ENCODE measurements at places on chromosomes 7 and 10. TPM values are rescaled to one million over a fixed set of nuclear protein-coding genes. Genes with fewer than 3 reads are reported as not detected.

The PCDH15 gene
- total RNA-seq = not detected

The NPFFR1 gene
- not detected for total RNA-seq

The NPC1L1 gene
- not detected for total RNA-seq

The GHRHR gene
- not detected for total RNA-seq

The GDF10 gene
- not detected for total RNA-seq

The CRTAC1 gene
- 1.6 TPM for total RNA-seq

The PITRM1 gene
- total RNA-seq = 110 TPM

The WEE2 gene
- total RNA-seq = not detected

The PDZD8 gene
- total RNA-seq = 15.0 TPM

The CDNF gene
- total RNA-seq = 5.8 TPM

- no peak for DNase-seq
Measured at GRCh38 chr7:130154131-130154500, 51.1 kb downstream of the TMEM209 start.

DNA sequence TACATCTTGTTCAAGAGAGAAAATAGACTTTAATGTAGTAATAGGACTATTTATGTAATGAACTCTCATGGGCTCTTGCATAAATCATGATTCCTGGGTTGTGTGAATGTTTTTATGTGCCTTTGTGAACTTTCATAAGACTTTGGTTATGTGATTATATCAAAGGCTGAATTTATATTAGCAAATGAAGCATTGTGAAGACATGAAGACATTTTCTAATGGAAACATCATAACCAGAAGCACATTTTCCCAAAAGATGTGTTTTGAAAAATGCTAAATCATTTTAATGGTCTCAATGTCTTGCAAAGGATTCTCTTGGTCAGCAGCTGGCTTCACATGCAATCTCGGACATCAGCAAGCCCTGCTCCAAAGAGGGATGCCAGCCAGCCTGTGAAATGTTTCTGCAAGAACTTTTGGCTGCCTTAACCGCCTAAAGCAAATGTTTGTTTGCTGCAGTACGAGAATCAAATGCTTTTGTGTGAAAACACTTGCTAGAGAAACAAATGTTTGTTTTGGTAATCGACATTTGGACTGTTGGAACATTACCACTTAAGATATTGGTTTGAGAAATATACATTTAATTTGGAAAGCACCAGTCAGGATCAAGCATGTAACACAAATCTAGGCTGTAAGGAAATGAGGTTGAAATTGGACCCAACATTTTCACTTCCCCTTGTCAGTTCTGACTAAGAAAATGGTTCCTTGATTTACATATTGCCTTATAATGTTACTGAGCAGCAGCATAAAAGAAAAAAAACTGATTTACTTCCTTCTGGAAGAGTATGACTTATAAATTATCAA is 102.1 kb downstream of the RTKN2 start:
- no peak for DNase-seq

DNA sequence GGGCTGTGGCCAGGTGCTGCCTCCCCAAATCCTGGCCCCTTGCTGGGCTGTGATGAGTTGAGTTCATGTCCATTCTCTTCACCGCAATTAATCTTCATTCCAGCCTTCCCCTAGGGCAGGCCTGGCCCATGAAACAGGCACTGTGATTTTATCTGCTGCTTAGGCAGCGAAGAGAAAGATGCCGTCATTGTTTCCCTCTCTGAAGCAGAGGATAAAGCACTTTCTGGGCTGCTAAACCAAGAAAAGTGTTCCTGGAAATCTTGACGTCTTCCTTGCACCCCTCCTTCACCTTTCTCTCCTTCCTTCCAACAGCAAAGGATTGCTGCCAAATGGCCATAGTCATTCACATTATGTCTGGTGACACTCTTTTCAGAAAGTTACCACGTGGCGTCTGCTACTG is 265.9 kb downstream of the ZEB1 start:
- DNase-seq = no peak

- no peak for DNase-seq
Measured at GRCh38 chr10:47337310-47337709, 10.9 kb upstream of the RBP3 start.

- DNase-seq = no peak
Measured at GRCh38 chr10:48496831-48497779, 107.8 kb downstream of the ARHGAP22 start.

GRCh38 chr10:9229702-9230244 is 1175.3 kb downstream of the GATA3 start:
- no peak for DNase-seq

DNA sequence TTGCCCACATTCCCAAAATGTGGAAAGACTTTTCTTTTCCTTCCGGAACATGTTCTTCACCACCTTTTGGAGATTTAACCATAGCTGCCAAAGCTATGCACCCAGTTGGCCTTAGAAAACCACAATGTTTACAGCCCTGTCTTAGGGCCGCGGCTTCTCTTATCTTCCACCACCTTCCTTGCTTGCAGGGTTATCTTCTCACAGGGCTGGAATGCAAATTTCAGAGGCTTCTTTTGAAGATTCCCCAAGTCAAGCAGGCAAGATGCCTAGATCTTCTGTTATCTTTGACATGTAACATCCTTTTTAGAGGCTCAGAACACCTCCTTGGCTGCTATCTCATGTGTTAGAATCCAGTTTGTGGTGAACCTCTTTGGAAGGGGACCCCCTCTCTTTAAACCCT is 11.1 kb downstream of the KCTD7 start:
- DNase-seq = no peak

- DNase-seq = no peak
Measured at GRCh38 chr10:43816351-43817321, 168.0 kb upstream of the ZNF32 start.

DNA sequence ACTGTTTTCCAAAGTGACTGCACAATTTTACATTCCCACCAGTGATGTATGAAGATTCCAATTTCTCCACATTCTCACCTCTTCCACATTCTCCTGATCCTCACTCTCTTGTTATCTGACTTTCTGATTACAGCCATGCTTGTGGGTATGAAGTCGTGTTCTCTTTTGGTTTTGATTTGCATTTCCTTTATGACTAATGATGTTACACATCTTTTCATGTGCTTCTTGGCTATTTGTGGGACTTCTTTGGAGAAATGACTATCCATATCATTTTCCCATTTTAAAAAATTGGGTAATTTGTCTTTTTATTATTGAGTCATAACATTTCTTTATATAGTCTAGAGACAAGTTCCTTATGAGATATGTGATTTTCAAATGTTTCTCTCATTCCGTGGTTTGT is 10.5 kb upstream of the GIMAP8 start:
- DNase-seq = no peak

- no peak for DNase-seq
Measured at GRCh38 chr7:25095516-25096345, 29.3 kb downstream of the CYCS start.

- no peak for DNase-seq
Measured at GRCh38 chr7:126394406-126394805, 858.3 kb downstream of the GRM8 start.

DNA sequence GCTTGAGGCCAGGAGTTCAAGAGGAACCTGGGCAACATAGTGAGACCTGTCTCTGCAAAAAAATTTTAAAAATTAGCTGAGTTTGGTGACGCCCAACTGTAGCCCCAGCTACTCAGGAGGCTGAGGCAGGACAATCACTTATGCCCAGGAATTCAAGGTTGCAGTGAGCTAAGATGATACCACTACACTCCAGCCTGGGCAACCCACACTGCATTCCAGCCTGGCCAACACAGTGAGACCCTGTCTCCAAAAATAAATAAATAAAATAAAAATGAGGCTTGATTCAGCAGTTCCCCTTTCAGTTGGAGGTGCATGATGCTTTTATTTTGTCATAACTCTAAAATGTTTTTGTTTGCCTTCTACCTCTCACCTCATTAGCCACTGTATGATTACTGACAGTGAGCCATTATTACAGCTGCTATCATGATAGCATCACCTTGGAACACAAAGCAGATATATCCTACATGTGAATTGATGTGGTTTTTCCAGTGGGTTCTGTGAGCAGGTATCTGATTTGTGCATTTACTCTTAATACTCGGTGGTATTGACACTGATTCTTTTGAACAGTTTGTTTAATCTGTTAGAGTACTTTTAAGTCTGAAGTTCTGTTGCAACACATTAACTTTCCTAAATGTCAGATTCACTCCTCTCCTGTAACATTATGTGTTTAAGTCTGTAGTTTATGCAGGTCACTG is 49.1 kb downstream of the ARID5B start:
- no peak for DNase-seq

- no peak for DNase-seq
Measured at GRCh38 chr10:108785011-108785410, 1138.3 kb downstream of the XPNPEP1 start.

- no peak for DNase-seq
Measured at GRCh38 chr10:110423650-110424049, 74.1 kb upstream of the DUSP5 start.

DNA sequence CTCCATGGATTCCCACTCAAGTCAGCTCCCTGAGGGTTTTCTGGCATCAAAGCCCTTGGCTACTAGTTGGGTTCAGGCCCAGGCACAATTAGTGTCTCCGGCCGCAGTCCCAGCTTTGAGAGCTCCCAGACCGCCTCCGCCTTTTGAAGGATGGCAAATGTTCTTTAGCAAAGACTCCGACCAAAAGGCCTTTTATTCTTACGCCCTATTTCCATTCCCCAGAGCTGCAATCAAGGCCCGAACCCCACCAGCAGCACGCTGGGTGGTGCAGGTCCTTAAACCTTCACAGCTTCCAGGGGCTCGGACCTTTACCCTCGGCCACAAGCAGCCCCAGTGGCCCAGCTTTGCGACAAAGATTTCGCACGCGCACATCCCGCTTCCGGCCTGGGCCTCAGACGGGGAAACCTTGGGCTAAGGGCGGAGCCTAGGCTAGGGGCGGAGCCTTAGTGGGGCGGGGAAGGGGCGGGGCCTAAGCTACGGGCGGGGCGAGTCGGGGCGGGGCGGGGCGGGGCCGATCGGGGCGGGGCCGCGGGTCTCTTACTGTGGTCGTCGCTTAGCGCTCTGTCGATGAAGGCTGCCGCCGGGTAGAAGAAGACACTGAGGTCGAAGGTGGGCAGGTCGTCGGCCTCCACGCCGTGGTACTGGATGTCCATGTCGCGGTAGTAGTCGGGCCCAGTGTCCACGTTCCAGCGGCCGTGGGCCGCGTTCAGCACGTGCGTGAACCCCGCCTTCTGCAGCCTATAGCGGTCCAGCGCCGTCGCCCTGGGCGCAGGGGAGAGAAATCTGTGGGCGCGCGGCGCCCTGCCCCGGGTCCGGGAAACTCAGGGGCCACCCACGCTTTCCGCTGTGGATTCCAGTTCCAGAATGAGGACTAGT is 68.0 kb upstream of the SAMD8 start:
- DNase-seq = no peak

DNA sequence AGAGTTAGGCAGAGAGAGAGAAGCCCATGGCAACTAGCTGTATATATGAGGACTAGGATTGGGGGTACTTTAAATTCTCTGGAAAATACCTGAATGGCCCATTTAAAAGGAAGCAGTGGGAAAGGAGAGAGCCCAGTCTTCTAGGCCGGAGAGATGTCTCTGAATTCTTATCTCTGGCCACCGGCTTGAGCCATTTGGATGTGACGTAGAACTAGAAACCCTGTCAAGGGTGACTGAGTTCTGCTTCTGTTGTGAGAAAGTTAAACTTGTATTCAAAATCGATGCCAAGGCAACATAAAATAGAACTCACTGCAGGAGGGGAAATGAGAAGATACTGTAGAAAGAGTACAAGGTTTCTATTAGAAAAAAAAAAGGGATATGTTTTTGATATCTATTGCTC is 6.3 kb upstream of the GSTK1 start:
- no peak for DNase-seq

- DNase-seq = no peak
Measured at GRCh38 chr7:79414910-79415309, 38.6 kb downstream of the MAGI2 start.

DNA sequence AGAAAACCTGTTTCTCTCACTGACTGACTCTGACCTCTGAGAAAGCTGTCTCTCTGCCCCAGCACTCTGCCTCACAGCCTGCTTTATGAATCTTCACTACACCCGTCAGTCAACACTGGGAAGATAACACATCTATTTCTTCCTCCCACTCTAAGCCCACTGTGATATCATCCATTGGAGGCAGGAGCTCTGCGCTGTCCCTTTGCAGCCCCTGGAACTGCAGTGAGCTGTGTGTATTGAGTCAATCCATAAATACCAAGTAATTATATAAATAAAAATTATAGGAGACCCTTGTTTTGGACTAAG is 17.2 kb upstream of the FXYD4 start:
- DNase-seq = no peak

- DNase-seq = no peak
Measured at GRCh38 chr10:79304479-79305087, 42.7 kb upstream of the PPIF start.

DNA sequence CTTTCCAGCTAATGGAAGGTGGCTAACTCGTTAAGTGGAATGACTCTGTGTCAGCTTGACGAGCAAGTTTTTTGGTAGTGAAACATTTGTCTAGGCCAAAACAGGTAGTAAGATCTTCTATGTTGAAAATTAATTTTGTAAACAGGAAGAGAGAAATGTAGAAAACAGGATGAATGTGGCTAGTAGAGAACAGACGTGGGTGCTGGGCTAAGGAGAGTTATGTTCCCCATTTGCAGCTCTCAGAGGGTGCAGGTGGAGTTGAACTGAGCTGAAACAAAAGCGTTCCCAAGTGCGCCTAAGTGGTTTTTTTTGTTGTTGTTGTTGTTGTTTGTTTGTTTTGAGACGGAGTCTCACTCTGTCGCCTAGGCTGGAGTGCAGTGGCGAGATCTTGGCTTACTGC is 59.5 kb upstream of the SRPK2 start:
- DNase-seq = no peak

- no peak for DNase-seq
Measured at GRCh38 chr10:22605168-22605567, 109.2 kb downstream of the PIP4K2A start.

GRCh38 chr10:102211615-102212299 is 14.3 kb upstream of the ELOVL3 start:
- no peak for DNase-seq

GRCh38 chr7:113199841-113200240 is 81.5 kb upstream of the SMIM30 start:
- no peak for DNase-seq

GRCh38 chr10:18918532-18918931 is 130.1 kb upstream of the MALRD1 start:
- no peak for DNase-seq

DNA sequence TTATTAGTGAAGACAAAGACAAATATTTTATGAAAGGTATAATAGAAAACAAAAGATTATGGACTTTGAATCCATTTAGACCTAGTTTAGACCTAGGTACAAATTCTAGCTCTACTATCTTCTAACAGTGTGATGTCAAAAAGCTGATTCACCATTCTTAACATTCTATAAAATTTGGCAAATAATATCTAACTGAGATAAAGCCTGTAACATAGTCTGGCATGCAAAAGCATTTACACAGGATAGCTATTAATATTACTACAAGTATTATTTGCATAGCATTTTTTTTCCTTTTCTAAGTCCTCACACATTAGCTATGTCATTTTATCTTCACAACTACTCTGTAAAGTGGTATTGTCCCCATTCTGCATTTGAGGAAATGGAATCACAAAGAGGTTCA is 179.6 kb upstream of the LRRTM3 start:
- no peak for DNase-seq

GRCh38 chr10:118115701-118116100 is 69.0 kb upstream of the RAB11FIP2 start:
- no peak for DNase-seq
